Central memory CD4-positive, alpha-beta T cell (primary cell): ENCODE measurements at places on chromosomes 6 and 20.

- no peak for DNase-seq
Measured at GRCh38 chr6:169881976-169882375, 130.6 kb downstream of the ERMARD start.

DNA sequence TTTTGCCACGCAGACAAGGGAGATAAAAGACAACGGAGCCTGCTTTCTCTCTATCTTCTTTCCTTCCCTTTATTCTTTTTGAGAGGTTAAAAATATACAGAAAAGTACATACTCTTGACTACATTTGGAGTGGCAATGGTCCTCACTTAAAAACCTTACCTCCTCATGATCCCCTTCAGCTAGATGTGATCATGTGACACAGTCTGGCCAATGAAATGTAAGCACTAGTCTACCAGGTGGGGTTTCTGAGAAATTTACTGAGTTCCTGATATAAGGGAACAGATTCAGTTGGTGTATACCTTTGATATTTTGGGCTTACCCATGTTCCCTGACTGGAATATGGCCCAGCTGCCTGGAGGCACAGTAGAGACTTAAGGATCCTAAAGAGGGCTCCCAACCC is 165.5 kb upstream of the BEND3 start:
- DNase-seq: no peak

DNA sequence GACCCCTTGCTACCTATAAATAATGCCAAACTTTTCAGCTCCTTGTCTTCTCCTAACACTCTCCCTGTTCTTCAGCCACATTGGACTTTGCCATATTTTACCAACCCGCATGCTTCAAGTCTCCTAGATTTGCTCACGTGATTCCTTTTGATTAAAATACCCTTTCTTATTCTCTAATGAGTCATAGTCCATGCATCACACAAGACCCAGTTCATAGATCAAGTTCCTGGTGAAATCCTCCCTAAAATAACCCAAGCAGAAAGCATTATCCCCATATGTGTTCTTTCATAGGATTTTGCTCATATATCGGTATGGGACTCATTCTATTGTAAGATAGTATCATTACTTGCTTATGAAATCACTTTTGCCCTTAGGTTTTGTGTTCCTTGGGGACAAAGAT is 108.9 kb upstream of the STXBP5 start:
- no peak for DNase-seq

DNA sequence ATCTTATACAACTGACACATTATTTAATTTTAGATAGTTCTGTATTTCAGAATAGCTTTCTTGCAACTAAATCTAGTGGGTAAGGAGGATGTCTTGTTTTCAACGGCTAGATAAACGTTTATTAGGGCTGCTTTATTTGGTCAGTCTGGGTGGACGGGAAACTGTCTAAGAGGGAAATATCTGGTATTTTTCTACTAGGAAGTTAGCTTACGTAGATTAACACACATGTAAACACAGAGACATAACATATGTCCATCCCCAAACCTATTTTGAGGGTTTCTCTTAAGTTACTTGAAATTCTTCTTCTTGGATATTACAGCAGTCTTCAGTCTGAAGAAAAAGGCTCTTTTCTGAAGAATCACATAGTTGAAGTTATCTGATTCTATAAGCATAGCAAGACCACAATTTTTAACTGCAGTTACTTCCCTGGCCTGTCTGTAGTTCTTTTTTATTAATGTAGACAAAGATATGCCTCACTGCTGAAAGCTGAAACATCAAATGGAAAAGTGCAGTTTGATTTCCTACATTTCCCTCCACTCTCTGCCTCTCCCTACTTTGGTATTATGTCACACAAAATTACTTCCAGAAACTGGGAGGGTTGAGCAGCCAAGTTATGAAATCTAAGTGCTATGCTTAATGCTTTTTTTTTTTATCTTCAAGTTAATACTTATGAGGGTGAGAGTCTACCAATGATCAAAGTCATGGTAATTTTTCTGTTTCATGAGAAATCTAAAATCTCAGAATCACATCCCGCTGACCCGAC is 37.4 kb downstream of the PLAGL1 start:
- DNase-seq: no peak

DNA sequence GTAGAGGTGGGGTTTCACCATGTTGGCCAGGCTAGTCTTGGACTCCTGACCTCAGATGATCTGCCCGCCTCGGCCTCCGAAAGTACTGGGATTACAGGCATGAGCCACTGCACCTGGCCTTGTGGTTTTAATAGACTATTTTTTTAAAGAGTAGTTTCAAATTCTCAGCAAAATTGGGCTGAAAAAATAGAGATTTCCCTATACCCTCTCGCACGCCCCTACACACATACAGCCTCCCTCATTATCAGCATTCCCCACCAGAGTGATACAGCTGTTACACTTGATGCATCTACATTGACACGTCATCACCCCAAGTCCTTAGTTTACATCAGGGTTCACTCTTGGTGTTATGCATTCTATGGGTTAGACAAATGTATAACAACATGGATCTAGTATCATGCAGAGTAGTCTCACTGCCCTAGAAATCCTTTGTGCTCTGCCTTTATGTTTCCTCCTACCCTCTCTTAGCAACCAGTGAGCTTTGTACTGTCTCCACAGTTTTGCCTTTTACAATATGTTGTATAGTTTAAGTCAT is 103.6 kb downstream of the CDYL start:
- DNase-seq: no peak

- DNase-seq: no peak
Measured at GRCh38 chr6:131911951-131912350, 39.2 kb downstream of the CCN2 start.

- DNase-seq: no peak
Measured at GRCh38 chr6:14770040-14770439, 475.8 kb upstream of the JARID2 start.

DNA sequence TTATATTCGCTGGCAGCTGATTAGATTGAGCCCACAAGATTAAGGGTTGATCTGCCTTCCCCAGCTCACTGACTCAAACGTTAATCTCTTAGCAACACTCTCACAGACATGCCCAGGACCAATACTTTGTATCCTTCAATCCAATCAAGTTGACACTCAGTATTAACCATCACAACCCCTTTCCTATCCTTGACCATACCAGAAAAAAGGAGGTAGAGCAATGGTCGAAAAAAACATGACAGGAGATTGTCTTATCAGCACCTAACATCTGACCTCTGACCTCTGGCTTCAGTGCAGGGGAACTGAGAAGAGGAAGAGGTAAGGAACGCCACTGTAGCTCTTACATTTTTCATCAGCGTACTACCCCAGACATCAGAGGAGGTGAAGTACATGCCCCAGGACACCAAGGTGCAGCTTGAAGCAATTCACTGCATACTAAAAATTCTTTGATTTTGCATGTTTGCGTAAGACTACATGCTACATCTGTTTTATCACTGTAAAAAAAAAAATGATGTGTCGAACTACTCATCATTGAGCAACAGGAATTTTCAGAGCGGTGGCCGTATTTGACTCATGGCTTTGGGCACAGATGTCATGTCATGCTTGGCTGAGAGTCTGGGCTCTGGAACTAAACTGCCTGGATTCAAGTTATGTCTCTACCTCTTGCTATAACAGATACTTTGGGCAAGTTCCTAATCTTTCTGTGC is 188.0 kb upstream of the TAB2 start:
- no peak for DNase-seq

- DNase-seq: no peak
Measured at GRCh38 chr6:165055231-165055630, 254.2 kb downstream of the C6orf118 start.

DNA sequence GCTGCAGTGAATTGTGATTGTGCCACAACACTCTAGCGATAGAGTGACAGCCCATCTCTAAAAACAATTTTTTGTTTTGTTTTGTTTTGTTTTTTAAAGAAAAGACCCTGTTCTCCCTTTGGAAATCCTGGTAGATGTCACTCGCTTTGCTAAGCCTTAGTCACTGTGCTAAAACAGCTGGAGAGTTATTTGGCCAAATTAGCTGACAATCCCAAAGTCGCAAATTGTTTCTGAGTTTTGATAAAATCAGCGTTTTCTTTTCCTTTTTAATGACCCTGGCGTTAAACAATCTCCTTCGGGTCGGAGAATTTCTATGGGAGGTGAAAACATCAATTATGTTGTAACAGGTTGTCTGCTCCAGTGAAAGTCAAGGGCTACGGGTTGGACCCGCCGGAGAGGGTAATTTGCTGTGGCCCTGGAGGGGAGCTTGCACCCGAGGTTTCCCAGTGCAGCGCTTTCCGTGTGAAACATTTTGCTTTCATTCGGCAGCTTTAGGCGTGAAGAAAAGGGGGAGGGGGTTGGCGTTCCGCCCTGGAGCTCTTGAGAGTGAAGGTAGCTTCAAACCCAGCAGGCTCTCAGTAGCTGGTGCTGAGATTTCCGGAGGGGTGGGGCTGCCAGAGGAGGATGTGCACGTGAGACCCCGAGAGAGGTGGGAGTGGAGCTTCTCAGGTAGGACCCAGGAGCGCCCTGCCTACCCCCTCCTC is 296.6 kb downstream of the PHACTR1 start:
- no peak for DNase-seq

DNA sequence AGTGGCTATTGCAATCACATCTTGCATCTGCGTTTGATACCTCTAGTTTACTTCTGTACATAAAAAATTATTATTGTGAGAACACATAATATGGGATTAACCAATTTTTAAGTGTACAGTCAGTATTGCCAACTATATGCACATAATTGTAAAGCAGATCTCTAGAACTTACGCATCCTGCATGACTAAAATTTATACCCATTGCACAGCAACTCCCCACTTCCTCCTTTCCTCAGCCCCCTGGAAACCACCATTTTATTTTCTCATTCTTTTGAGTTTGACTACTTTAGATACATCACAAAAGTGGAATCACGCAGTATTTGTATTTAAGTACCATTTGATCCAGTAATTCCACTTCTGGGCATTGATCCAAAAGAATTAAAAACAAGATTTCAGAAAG is 19.3 kb upstream of the OPN5 start:
- no peak for DNase-seq

- no peak for DNase-seq
Measured at GRCh38 chr6:21352131-21352530, 241.4 kb upstream of the SOX4 start.

GRCh38 chr6:88492824-88493223 is 326.7 kb upstream of the CNR1 start:
- DNase-seq: no peak

GRCh38 chr20:57662456-57663240 is 42.4 kb upstream of the ZBP1 start:
- no peak for DNase-seq

DNA sequence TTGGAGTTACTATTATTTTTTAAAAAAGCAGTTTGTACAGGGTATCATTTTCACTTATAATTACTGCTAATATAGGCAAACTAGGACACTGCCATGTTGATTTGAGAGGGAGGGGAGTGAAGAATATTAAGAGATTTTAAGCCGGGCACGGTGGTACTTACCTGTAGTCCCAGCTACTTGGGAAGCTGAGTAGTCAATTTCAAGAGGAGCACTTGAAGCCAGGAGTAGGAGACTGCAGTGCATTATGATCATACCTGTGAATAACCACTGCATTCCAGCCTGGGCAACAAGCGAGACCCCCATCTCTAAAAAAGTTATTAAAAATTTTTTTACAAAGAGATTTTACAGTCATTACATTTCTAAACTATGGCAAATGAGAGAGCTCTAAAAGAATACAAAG is 35.7 kb downstream of the ADAT2 start:
- no peak for DNase-seq

- DNase-seq: no peak
Measured at GRCh38 chr6:169850154-169850553, 98.7 kb downstream of the ERMARD start.
